ENCODE measurements at places on chromosomes 6 and 20.
A peak's percentile ranks its signal among the peaks of the same experiment; 100 is the strongest.

GRCh38 chr20:11902285-11902697 lies 15.4 kb upstream of the BTBD3 start:
- DNase-seq = no peak

GRCh38 chr6:26302941-26303559 lies 61.9 kb upstream of the BTN3A2 start:
- no peak for DNase-seq

- DNase-seq = no peak
Observed at GRCh38 chr6:21781128-21781527, 187.6 kb downstream of the SOX4 start.

DNA sequence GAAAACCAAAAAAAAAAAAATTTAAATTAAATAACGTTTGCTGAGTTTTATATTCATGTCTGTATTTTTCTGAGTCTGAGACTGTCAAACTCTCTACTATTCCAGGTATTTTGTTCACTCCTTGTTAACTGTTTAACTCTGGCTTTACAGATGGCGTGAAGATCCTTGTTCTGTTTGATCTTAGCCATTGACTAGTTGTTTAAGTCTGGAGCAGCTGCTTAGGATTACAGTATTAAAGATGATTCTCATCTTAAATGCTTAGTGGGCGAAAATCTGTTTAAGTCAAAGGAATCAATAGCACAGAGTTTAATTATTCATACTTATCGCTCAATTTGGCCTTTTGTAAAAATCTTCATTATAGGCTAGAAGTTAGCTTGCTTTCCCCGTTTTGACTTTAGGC lies 2.4 kb downstream of the PHACTR2 start:
- DNase-seq = no peak

GRCh38 chr6:127946388-127946787 lies 45.5 kb upstream of the THEMIS start:
- DNase-seq = no peak

GRCh38 chr6:25449774-25450173 lies 170.6 kb downstream of the CARMIL1 start:
- DNase-seq = no peak

- DNase-seq = no peak
Observed at GRCh38 chr6:3222506-3223038, 4.9 kb downstream of the TUBB2B start.

GRCh38 chr6:5067305-5067704 lies 17.8 kb upstream of the PPP1R3G start:
- DNase-seq = no peak

DNA sequence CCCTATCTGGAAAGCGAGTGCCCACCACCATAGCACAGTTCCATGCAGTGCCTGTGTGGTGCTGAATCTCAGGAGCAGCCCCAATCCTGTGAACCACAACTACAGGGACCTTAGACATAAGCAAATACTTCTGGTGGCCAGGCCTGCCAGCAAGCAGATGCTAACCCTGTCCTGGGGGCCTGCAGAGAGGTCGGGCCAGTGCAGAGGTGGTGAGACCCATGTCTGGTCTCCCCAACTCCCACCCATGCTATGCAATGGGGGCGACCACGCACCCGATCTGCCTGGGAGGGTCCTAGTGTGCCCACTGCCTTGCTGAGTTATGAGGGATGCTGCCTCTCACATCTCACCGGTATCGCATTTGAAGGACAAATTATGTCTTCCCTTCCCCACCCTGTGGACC lies 151.6 kb upstream of the ZNF337 start:
- DNase-seq = no peak

DNA sequence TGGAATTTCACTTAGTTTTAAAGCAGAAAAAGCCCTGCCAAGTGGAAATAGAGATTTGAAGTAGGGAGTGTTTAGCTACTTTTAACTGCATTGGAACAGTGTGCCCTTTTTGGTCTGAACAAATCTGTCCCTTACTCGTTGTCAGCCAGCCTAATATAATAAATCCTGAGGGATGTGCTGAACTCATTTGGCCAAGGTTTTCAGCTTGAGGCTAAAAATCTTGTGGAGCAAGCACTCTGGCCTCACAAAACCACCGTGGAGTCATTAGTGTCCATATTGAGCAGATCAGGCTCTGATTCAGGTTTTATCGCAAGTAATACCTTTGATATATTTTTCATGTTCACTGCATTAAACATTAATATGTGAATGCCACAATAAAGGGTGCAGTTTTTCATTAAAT lies 383.5 kb downstream of the FRK start:
- DNase-seq = no peak

- no peak for DNase-seq
Observed at GRCh38 chr6:32117461-32117860, 8.3 kb upstream of the TNXB start.

- no peak for DNase-seq
Observed at GRCh38 chr6:2632976-2633584, 117.6 kb downstream of the MYLK4 start.

- no peak for DNase-seq
Observed at GRCh38 chr6:66735106-66735890, 1028.3 kb upstream of the EYS start.

GRCh38 chr6:1395506-1395905 lies 6.1 kb downstream of the FOXF2 start:
- DNase-seq = no peak

DNA sequence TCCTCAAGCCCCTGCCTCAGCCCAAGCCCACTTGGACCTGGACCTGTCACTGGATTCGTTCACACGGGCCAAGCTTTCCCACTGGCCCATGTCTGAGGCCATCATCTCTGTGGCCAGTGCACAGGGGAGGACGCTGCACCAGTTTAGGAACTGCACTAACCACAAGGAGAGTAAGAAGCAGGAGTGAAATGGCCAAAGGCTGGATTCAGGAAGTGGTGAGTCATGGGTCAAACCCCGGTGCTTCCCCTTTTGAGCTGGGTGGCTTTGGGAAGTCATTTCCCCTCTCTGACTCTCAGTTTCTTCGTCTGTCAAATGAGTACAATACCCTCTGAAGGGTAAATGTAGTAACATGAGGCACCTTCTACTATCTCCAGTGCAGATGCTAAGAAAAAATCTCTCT lies 87.9 kb downstream of the CD40 start:
- no peak for DNase-seq

DNA sequence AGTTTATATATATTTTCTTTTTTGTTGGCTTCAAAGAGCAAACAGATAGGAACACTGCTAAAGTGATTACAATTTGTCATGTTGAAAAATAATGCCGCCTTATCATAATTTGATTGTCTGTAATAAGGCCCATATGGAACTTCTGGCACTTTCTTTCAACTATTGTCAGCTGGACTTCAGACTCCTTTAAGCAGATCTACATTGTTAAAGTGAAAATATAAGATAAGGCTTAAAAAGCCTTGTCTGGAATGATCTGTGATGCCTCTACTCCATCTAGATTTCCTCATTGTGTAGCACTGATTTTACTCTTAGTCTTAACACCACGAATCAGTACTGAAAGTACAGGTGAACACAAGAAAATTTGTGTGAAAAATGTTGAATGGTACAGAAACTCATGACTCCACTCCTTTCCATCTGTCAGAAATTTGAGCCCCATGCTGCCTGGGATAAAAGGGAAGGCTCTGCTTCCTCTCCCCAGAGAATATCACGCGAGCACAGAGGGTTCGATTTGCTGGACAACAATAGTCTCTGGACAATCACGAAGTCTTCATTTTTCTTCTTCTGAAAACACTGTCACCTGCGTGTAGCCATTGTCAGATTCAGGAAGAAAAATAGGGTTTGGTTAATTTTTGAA lies 56.0 kb downstream of the BCAS1 start:
- DNase-seq = no peak

- no peak for DNase-seq
Observed at GRCh38 chr6:145749632-145750031, 14.3 kb upstream of the EPM2A start.

- DNase-seq = peak; percentile 75
Observed at GRCh38 chr6:26312501-26313397, 52.2 kb upstream of the BTN3A2 start.

DNA sequence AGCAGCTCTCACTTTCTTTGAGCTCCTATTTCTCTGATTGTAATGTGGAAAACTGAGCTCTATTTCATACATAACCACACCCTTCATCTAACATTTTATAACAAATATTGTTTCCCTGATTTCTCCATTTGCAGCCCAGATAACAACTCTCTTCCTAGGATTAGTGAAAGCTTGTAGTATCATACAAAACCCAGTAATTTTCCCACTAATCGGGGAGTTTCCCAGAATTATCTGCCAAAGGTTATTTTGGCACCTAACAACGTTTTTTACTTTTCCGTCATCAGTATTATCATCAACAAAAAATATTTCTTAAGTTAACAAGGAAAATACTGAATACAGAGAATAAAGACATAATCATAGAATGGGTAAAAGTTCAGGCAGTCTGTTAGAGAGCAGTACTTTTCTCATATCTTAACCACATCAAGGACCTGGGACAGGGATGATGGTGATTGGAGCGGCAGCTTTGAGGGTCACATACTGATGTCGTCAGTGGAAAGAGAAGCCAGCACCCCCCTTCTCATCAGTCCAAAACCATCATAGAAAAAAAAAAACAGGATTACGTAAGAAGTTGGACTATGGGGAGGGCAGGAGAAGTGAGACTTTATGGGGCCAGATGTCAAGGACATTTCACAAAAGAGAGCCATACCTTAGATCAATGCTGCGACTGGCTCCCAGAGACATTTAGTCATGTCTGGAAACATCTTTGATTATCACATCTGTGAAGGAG lies 166.1 kb upstream of the TNFAIP3 start:
- DNase-seq = no peak

GRCh38 chr20:1672728-1673127 lies 15.1 kb upstream of the SIRPG start:
- DNase-seq = no peak

Measured in stimulated activated CD4-positive, alpha-beta T cell treated with anti-CD3 and anti-CD28 coated beads, TNF-alpha, amount 100 ng/mL, for 48 hours (primary cell).